ENCODE measurements at places on chromosomes 11 and 22. TPM values are rescaled to one million over a fixed set of nuclear protein-coding genes. Genes with fewer than 3 reads are reported as not detected.

Gene BCO2
- total RNA-seq: 0.80 TPM

Gene TUB
- 15.5 TPM for total RNA-seq

Gene CLTCL1
- 46.2 TPM for total RNA-seq

Gene ASCL2
- not detected for total RNA-seq

Gene SLC6A5
- total RNA-seq: not detected

Gene CD3E
- total RNA-seq: not detected

Gene CASP5
- not detected for total RNA-seq

Gene EI24
- total RNA-seq: 94.6 TPM

Gene OR8K5
- total RNA-seq: not detected

Gene ZP1
- total RNA-seq: not detected

Gene MS4A2
- not detected for total RNA-seq

Gene P2RY6
- 1.1 TPM for total RNA-seq

Gene OR4A16
- not detected for total RNA-seq

Gene PTGDR2
- total RNA-seq: not detected

Gene CEP126
- total RNA-seq: 1.3 TPM

Gene ADAMTS8
- 0.13 TPM for total RNA-seq

Gene CTR9
- total RNA-seq: 15.4 TPM

Gene TRPM5
- not detected for total RNA-seq

Gene OR5P2
- total RNA-seq: not detected

Gene ABCG4
- total RNA-seq: 0.16 TPM

Gene NAALAD2
- total RNA-seq: not detected

Gene XBP1
- 224 TPM for total RNA-seq

Gene FOLH1
- not detected for total RNA-seq

Gene OTOG
- total RNA-seq: 0.10 TPM

Gene YPEL4
- 2.2 TPM for total RNA-seq

Gene BAIAP2L2
- 0.45 TPM for total RNA-seq

Gene POLD3
- 9.6 TPM for total RNA-seq

Gene MFRP
- total RNA-seq: 0.31 TPM

Gene OR52H1
- total RNA-seq: not detected

Gene RHOG
- 22.4 TPM for total RNA-seq

Gene GVQW3
- 2.4 TPM for total RNA-seq

Gene OR2D2
- not detected for total RNA-seq

Gene ACTN3
- 0.75 TPM for total RNA-seq

Gene PKP3
- 8.9 TPM for total RNA-seq

Gene LINC01488
- not detected for total RNA-seq

Gene SAA1
- 0.32 TPM for total RNA-seq

Gene HORMAD2
- total RNA-seq: not detected

Gene ART1
- 2.7 TPM for total RNA-seq

Gene MRGPRX3
- not detected for total RNA-seq

Gene LAMTOR1
- total RNA-seq: 118 TPM

Gene INS
- total RNA-seq: not detected

Gene GAL3ST1
- total RNA-seq: not detected

Gene PANX3
- not detected for total RNA-seq

Gene HIC2
- 2.3 TPM for total RNA-seq

Gene DEUP1
- total RNA-seq: not detected

Gene NLRP14
- total RNA-seq: not detected

Gene CACNA1I
- total RNA-seq: not detected

Gene ALX4
- total RNA-seq: not detected

Gene OR8A1
- total RNA-seq: not detected

Gene GP1BB
- total RNA-seq: 67.7 TPM

Gene GPR152
- total RNA-seq: not detected

Gene CHRDL2
- not detected for total RNA-seq

Gene C11orf21
- not detected for total RNA-seq

Gene OR52E4
- total RNA-seq: not detected
